Upper lobe of left lung (tissue), 6 donors: ENCODE measurements at places on chromosomes 2 and 18.
A peak's percentile ranks its signal among the peaks of the same experiment; 100 is the strongest.

GRCh38 chr2:38515155-38516074 lies 87.3 kb downstream of the HNRNPLL start:
- peak overlapping the region; percentile 72 for H3K27ac ChIP-seq
- peak; percentile 69 for DNase-seq
- no peaks in the 10 kb centered on the region for H3K36me3 ChIP-seq
- H3K27me3 ChIP-seq, result no peaks in the 10 kb centered on the region
- H3K4me3 ChIP-seq, result no peak overlapping the region

- H3K4me1 ChIP-seq, result no peaks in the 10 kb centered on the region
- H3K36me3 ChIP-seq, result no peaks in the 10 kb centered on the region
- no peak for DNase-seq
- H3K4me3 ChIP-seq, result no peak overlapping the region
- H3K27me3 ChIP-seq, result no peaks in the 10 kb centered on the region
- no peak overlapping the region for H3K27ac ChIP-seq
These were observed 77.2 kb downstream of the LIPG start for GRCh38 chr18:49638891-49639557.

- H3K27ac ChIP-seq, result no peak overlapping the region
- H3K4me3 ChIP-seq, result no peak overlapping the region
- no peaks in the 10 kb centered on the region for H3K4me1 ChIP-seq
- no peak for DNase-seq
- no peaks in the 10 kb centered on the region for H3K36me3 ChIP-seq
- no peaks in the 10 kb centered on the region for H3K27me3 ChIP-seq
These were observed 162.9 kb upstream of the AGAP1 start for GRCh38 chr2:235330775-235331451.

- H3K4me1 ChIP-seq, result peaks cover 3% of the 10 kb centered on the region
- no peaks in the 10 kb centered on the region for H3K36me3 ChIP-seq
- DNase-seq, result no peak
- no peak overlapping the region for H3K4me3 ChIP-seq
- no peaks in the 10 kb centered on the region for H3K27me3 ChIP-seq
- H3K27ac ChIP-seq, result no peak overlapping the region
These were observed 282.5 kb downstream of the SLC8A1 start for GRCh38 chr2:40169430-40169829.

DNA sequence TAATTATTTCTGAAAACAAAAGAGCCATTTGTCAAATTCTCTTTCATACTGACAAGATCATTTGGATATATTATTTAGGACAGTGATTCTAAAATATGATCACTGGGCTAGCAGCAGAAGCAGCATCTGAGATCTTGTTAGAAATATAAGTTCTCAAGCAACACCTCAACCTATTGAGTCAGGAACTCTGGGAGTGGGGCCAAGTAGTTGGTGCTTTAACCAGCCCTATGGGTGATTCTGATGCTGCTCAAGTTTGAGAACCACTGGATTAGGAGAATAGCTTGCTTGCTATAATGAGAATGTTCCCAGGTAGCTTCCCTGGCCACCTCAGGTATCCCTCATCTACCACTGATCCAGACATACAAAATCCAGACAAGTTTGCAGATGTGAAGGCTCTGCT lies 466.9 kb upstream of the CELF4 start:
- no peak overlapping the region for H3K27ac ChIP-seq
- DNase-seq, result no peak
- H3K27me3 ChIP-seq, result no peaks in the 10 kb centered on the region
- no peaks in the 10 kb centered on the region for H3K4me1 ChIP-seq
